ENCODE measurements at places on chromosomes 11 and 22.
A peak's percentile ranks its signal among the peaks of the same experiment; 100 is the strongest.

DNA sequence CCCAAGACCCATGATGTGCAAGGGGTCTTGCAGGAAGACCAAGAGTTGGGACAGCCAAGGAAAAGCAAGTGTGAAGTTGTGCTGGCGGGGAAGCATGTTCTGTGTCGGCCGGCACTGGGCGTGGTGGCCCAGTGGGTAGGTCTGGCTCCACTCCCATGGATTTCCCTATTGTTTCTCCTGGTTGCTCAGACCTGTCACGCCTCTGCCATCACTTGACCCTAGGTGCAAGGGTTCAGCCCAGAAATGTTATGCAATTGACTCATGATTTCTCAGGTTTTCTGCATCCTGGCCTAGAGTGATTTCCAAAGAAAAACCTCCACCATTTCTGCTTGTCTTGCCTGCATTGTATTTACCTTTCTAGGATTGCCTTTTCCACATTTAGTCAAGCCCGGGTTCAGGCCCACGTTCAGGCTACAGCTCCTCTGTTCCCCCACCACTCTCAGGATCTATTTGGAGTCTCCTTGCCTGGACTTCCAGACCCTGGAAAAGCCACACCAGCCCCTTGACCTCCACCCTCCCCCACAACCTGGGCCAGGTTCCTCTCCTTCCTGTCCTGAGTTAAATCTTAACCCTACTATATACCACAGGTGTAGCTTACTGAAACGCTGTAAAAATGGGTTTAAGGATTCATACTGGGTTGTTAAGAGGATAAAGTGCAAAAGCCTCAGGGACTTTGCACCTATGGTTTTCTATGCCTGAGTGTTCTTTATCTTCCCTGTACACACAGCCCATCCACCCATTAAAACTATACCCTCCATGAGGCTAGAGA lies 17.5 kb upstream of the FOLR1 start:
- DNase-seq: no peak

DNA sequence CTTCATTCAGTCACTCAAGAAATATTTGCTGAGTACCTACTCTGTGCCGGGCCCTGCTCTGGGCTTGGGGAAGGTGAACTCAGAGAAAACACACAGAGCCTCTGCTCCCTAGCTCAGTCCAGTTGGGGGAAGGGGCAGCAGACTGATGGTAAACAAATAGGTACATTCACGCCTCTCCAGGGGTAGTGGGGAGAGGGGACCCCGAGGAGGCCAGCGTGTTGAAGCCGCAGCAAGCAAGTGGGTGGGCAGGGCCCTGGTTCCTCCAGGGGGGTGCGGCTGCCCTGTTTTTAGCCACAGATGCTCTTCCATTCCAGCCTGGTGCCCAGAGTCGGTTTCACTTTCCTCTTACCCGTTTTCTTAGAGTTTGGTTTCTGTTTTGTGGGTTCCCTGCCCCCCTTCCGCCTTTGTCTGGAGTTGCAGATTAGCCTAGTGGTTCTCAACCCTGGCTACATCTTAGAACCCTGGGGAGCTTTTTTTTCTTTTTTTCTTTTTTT lies 8.7 kb downstream of the DRAP1 start:
- DNase-seq: no peak

DNA sequence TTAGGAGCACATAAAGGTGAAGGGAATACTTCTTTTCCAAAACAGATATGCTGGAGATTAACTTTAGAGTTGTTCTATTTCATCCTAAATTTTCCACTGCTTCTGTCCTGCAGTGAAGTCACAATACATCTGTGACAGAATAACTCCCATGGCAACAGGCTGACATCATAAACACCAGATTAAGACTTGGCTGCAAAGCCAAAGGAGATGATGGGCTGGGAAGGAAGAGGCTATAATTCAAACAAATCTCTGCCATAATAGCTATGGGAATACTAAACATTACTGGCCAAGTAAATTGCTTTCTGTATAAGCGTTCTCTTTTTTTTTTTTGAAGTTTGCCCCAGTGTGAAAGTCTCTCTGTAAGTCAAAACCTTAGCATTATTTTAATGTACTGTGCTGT lies 107.7 kb downstream of the CADM1 start:
- DNase-seq: no peak

- DNase-seq: no peak
These were observed 373.6 kb upstream of the DDI1 start for GRCh38 chr11:103662880-103663279.

GRCh38 chr22:32520612-32521011 lies 46.0 kb downstream of the FBXO7 start:
- DNase-seq: peak; percentile 70

DNA sequence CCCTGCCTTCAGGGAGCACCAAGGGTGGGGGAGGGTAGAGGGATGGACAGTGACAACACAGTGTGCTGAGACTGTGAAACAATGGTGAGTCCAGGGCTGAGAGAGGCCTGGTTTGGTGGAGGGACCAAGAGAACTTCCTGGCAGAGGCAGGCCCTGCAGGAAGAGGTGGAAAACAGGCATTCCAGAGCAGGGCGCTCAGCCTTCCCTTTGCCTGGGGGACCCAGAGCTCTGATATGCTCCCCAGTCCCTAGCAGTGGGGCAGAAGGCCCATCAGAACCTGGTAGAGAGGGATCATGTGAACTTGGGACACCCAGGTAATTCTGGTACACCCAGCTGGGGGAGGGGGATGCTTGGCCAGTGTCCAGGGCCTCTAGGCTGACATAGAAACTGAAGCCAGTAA lies 17.2 kb upstream of the UVRAG start:
- no peak for DNase-seq

DNA sequence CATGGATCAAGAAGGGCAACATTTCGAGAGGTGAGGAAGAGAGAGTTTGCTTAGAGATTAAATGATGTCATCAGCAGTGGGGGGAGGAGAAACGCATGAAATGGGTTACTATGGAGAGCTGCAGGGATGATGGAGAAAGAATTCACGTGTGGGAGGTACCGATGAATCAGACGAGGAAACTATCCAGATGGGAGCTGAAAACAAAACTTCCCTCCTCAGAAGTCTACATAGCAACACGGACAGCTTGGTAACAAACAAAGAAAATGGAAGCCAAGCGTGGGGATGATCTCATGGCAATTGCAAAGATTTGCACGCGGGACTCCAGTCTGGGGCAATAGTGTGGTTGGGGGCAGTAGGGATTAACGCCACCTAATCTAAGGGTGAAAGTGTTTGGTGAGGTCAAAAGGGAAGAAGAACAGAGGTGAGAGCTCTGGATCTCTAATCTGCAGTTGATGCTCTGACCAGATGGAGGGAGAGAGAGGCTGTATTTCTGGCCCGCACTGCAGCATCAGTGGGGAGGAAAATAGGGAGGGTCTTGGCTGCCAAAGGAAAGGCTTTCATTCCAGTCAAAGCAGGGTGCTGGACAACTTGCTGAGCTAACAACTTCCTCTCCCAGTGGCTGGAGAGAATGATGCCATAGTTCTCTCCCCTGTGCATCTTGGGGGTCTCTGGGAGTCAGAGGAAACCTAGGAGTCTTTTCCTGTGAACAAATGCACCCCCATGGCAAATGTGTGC lies 43.4 kb upstream of the CSNK2A3 start:
- DNase-seq: no peak

DNA sequence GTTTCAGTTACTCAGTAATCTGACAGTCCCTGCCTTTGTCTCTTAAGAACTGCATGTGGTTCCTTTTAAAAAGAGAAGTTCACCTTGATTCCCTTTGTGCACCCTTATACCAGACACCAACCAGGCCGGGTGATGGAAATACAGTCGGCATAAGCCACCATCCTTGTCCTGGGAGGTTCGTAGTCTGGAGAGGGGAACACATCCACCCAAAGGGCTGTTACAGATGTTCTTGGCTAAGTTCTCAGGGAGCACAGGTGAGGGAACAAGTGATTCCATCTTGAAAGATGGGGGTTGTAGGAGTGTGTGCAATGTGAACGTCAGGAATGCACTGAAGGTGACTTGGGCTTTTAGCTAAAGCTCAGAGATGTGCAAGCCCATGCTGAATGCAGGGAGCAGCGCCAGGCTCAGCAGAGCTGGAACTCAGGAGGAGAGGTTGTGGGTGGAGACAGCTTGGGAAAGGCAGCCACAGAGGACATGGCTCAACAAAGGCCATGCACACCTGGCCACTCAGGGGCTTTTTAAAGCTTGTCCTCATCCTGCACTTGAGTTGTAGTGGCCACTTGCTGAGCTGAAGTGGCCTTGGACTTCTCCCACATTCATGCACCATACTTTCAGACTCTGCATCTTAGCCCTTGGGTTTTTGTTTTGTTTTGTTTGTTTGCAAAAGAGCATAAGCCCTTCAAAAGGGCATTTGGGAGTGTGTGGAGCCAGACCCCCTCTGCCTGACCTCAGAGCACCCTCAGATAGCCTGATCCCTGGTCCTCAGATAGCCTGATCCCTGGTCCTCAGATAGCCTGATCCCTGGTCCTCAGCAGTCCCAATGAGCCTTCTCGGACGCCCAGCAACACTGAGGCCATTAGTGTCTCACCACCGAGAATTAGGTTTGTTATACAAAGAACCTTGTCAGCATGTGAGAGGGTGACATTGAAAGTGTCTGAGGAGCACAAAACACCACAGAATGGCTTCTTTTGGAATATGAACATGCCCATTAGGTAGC lies 12.7 kb upstream of the TMA7B start:
- no peak for DNase-seq

GRCh38 chr22:31616315-31616980 lies 45.6 kb downstream of the PISD start:
- no peak for DNase-seq

DNA sequence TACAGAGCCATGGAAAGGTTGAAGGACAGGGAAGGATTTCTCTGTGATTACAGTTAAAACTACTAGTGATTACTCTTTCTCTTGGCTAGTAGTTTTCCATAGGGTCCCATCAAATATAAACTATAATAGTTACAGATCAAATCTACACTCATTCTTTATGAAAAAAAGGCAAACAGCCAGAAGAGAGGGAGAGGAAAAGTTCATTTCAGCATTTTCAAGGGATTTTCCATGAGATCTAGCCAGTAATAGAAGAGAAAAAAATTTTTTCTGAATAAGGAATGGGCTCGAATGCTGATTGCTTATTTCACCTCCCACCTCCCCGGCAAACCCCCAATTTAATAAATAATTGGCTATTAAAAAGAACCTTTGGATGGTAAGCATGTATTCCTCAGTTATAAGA lies 74.8 kb upstream of the BLID start:
- peak; percentile 10 for DNase-seq

DNA sequence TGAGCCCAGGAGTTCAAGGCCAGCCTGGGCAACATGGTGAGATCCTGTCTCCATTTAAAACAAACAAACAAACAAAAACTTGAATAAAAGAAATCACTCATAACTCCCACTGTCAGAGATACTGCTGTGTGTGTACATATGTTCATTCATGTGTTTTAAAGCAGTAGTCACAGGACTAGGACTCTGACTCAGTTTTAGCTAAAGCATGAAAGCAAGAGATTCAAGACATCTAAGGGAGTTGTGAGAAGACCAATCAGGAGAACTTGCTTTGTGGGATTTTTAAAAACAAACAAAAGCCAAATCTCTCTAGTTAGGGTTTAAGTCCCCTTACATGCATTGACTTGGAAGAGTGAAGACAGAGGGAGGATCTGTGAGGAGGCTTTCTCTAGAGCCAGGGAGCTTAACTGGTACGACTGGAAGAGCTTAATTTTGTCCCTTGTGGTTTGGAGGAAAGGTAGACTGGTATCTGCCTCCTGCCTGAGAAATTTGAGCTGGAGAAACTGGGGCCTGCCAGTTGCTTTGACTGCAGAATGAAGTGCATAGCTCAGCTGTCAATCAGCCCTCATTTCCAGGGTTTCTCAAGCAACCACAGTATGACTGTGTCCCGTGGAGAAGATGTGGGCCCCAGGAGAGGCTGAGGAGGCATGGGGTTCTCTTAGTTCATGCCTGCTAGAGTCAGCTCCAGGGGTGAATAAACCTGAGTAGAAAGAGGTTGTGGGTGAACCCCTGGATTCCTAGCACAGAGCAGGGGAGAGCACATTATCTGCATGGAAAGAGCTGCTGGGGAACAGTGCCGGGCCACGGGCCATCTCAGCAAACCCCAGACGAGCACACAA lies 30.6 kb downstream of the EXPH5 start:
- DNase-seq: no peak

DNA sequence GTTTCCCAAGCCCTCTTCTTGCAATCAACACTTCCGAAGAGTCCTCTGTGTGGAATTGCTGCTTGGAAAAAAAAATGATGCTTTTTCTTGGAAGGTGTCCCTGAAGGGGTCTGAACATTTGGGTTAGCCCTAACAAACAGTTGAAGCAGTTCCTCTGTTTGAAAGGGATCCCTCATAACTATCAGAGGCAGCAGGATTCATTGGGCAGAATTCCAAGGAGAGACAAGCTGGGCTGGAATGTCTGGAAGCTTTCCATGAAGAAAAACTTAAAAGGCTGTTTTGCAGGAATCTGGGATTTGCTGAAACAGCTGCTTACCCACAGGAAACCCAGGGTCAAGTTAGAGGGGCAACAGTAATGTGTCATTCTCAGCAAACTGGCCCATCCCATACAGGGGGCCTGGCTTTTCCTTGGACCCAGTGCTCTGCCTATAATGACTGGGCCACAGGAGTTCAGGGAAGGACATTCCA lies 3.1 kb downstream of the CSNK2A3 start:
- DNase-seq: no peak

GRCh38 chr22:35379146-35379993 lies 1.5 kb upstream of the HMOX1 start:
- DNase-seq: no peak

DNA sequence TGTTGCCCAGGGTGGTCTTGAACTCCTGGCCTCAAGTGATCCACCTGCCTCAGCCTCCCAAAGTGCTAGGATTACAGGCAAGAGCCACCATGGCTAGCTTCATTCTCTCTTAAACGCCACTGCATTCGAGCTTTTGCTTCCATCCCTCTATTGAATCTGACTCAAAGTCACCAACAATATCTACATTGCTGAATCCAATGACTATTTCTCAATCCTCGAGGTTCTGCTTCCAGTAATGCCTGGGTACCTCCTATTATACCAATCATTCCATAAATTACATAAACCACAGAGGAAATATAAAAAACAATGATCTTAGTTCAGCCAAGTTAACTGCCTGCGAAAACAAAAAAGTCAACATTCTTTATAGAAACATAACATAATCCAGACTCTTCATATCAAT lies 11.9 kb upstream of the NXF1 start:
- no peak for DNase-seq

DNA sequence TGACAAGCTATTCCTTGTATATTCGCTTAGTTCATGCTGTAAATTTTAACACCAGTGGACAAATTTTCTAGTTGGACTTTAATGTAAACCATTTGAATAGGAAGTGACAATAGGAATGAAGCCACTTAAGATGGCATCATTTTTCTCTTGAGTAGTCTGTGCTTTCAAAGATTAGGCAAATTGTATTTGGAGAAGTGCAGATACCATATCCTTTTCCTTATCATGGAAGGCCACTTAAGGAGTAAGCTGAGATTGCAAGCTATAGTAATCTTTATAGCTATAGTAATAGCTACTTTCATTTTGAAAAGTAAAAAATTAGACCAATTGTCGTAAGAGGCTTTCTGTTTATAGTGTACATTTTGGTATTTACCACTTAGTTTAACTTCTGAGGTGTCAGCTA lies 12.8 kb downstream of the CAPRIN1 start:
- no peak for DNase-seq

GRCh38 chr11:41308286-41308685 lies 151.2 kb downstream of the LRRC4C start:
- no peak for DNase-seq

All from esophagus muscularis mucosa (tissue), 4 donors.